ENCODE measurements at places on chromosomes 12 and 14. TPM values are rescaled to one million over a fixed set of nuclear protein-coding genes. Genes with fewer than 3 reads are reported as not detected.

Gene KRT80
- total RNA-seq: 4.7 TPM

Gene CERS5
- 15.8 TPM for total RNA-seq

Gene NR1H4
- 1.5 TPM for total RNA-seq

Gene FGF6
- total RNA-seq: not detected

Gene KRT77
- total RNA-seq: not detected

Gene TAS2R13
- 0.17 TPM for total RNA-seq

Gene KLHL33
- not detected for total RNA-seq

Gene SCN8A
- total RNA-seq: 0.27 TPM

Gene CCDC175
- not detected for total RNA-seq

Gene DRAM1
- 16.9 TPM for total RNA-seq

Gene ISCA2
- total RNA-seq: 32.3 TPM

Gene TMEM260
- 8.3 TPM for total RNA-seq
